ENCODE measurements at places on chromosomes 1 and 21. TPM values are rescaled to one million over a fixed set of nuclear protein-coding genes. Genes with fewer than 3 reads are reported as not detected.

DNA sequence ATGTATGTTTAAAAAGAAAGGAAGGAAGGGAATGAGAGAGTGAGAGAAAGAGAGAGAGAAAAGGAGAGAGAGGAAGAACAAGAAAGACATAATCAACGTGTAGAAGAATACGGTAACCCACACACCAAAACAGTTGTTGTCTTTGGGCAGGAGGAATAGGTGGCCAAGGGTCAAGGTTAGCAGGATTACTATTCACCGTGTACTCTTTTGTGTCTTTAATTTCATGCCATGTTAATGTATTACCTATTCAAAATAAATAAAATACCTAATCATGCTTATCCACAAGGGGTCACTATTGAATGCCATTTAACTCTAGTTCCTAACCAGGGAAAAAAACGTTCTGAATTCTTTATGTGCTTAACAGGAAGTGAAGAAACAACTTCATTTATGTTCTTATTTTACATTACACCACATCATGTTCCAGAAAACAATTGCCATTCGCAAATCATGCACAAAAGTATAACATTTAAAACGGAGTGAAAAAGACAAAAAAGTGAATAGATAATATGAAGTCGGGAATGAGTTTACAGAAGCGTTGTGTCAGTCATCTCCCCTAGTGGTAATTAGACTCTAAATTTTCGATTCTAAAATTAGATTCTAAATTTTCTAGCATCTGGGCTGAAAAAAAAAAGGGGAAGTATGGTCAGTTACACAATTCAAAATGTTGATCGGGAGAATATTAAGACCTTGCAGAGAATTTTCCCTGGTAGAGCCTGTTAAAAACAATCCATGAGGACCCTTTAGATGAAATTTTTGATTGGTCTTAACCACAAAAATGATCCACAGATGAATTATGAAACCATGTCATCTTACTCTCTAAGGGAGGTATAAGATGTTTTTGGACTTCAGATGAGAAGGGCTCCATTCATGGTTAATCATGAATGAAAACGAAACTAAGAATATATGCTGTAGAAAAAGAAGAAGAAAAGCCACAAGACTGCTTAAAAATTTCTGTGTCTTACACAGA is 700 bp upstream of the KMO start:
- no peak for DNase-seq
- H3K36me3 ChIP-seq, result no peaks in the 10 kb centered on the region
- H3K4me1 ChIP-seq, result no peaks in the 10 kb centered on the region
- H3K27ac ChIP-seq, result peak overlapping the region; percentile 3

DNA sequence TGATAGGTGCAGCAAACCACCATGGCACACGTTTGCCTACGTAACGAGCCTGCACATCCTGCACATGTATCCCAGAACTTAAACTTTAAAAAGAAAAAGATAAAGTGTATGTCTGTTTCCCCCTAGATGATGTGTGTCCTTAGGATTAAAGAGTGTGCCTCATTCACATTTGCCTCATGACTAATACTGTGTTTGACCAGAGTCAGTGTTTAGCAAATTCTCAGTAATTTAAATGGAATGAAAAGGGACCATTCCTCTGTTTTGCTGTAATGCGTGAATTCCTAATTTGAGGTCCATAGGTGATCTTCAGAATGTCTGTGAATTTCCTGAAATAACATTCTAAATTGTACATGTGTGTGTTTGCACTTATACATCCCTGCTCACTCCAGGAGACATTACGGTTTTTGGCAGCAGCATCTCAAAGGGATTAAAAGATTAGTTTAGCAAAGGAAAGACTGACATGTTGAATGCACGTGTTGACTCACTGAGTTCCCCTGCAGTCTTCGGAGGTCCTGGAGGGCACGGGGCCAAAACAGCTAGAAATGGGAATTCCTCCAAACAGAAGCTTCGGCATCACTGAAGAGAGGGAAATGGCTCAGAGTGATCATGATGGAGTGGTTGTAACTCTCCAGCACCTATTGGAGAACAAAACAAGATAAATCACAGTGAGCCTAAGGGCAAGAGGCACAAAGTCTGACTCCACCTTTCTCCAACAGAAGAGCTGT is 19.1 kb upstream of the SLC35F3 start:
- no peak overlapping the region for H3K4me3 ChIP-seq
- H3K4me1 ChIP-seq, result no peaks in the 10 kb centered on the region
- no peak for DNase-seq

- peaks cover 4% of the 10 kb centered on the region for H3K27me3 ChIP-seq
- no peak for DNase-seq
- no peaks in the 10 kb centered on the region for H3K4me1 ChIP-seq
- H3K4me3 ChIP-seq, result no peak overlapping the region
- no peaks in the 10 kb centered on the region for H3K36me3 ChIP-seq
- no peak overlapping the region for H3K27ac ChIP-seq
These were observed 6.4 kb downstream of the DSCAM start for GRCh38 chr21:40840401-40841125.

DNA sequence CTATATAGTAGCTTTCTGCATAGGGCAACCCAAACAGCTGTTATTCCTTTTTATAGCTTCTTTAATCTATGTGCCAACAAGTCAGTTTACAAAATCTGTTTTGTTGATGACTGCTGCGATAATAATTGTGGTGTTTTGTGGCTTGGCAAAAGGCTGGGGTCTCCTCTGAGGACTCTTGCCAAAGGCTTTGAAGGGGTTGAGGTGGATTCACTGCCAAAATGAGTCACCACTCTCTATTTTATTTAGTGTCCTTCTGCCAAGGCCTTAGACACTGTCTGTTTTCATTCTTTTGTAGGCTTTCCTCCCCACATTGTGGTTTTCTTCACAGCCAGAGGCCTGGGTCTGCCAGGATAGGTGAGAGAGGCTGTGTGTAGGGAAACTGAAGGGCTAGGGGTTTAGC is 161.8 kb downstream of the NFIA start:
- no peaks in the 10 kb centered on the region for H3K4me1 ChIP-seq
- H3K27ac ChIP-seq, result no peak overlapping the region
- H3K4me3 ChIP-seq, result no peak overlapping the region
- no peaks in the 10 kb centered on the region for H3K27me3 ChIP-seq

GRCh38 chr1:145983960-145984830 is 12.2 kb downstream of the TXNIP start:
- no peaks in the 10 kb centered on the region for H3K27me3 ChIP-seq
- H3K36me3 ChIP-seq, result no peaks in the 10 kb centered on the region
- H3K4me1 ChIP-seq, result peaks cover 18% of the 10 kb centered on the region
- no peak for DNase-seq
- H3K4me3 ChIP-seq, result no peak overlapping the region
- peak overlapping the region; percentile 79 for H3K27ac ChIP-seq

DNA sequence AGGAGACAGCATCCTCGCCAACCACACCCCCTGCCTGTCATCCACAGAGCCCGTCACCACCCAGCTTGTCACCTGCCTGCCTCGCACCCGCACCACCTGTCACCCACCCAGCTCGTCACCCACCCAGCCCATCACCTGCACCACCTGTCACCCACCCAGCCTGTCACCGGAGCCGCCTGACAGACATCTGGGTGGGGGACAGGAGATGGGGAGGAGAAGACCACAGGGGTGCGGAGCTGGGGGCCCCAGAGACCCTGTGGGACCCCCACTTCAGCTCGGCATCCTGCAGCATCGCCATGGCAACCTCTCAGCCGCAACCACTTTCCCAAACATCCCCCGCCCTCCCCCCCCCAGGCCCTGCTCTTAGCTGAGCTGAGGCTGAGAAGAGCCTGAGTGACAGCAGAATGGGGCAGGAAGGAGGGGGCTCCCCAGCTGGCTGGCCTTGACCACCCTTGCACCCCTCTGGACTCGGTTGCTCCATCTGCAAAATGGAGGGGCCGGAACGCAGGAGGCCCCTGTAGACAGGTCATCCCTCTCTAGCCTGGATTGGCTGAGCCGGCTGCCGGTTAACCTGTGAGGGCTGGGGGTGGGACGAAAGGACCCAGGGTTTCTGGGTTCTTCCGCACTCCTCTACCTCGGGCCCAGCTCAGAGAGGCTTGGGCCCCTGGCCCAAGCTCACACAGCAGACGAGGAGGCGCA is 11.6 kb downstream of the AHDC1 start:
- peaks cover 14% of the 10 kb centered on the region for H3K4me1 ChIP-seq
- H3K4me3 ChIP-seq, result no peak overlapping the region
- no peaks in the 10 kb centered on the region for H3K36me3 ChIP-seq
- H3K27me3 ChIP-seq, result no peaks in the 10 kb centered on the region
- H3K27ac ChIP-seq, result no peak overlapping the region
- no peak for DNase-seq

DNA sequence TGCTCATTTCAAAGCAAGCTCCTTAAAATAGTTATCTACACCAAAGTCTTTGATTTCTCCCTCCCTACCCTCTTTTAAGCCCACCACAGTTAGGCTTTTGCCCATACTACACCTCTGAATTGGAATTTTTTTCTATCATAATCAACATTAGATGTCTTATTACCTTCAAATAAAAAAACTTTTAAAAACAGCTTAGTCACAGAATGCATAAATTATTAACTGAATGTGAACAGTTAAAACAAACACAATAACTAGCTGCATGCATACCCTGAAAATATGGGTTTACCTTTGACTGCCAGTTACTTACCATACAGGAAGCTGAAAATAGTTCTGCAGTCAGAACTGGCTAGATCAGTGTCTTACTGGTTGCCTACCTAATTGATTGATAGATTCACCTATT is 210.9 kb downstream of the TGFB2 start:
- no peak overlapping the region for H3K4me3 ChIP-seq
- no peaks in the 10 kb centered on the region for H3K4me1 ChIP-seq
- H3K27ac ChIP-seq, result no peak overlapping the region
- H3K27me3 ChIP-seq, result no peaks in the 10 kb centered on the region

DNA sequence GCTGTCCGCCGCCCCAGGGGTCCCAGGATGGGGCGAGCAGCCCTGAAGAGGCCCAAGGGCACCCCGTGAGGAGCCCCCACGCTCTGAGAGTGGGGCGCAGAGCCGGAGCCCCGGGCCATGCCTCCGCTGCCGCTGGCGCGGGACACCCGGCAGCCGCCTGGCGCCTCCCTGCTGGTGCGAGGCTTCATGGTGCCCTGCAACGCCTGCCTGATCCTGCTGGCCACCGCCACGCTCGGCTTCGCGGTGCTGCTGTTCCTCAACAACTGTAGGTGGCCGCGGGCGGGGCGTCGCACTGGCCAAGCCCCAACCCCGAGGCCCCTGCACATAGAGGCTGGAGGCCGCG is 14.5 kb downstream of the AGRN start:
- H3K27me3 ChIP-seq, result peaks cover 10% of the 10 kb centered on the region
- H3K4me3 ChIP-seq, result no peak overlapping the region
- no peak overlapping the region for H3K27ac ChIP-seq
- no peaks in the 10 kb centered on the region for H3K36me3 ChIP-seq
- no peak for DNase-seq

DNA sequence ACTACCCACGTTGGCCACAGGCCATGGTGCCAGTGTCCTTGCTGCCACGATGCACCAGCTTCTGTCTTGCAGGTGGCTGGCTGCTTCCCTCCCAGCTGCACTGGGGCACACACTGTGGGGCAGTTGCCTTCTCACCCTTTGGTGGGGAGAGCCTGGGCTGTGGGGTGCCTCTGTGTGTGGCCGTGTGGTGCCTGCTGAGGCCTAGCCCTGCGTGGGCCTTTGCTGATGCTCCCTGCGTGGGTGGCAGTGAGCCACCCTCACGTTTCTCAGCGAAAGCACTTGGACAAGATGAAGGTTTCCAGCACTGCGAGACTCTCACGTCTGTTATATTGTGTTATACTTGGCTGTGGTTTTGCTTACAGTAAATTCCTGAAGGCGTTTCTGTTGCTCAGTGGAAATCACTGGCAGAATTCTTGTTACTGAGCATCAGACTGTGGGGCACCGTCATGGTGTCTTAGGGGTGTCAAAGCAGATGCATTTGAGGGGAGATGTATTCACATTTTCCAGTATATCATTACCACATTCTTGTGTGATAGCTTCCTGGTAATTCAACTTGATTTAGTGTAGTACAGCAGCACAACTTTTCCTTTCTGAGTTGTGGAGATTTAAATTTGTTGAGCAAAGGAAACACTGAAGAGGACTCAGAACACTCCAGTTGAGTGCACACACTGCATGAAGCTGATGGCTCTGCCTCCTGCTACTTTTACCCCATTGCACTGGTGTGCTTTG is 124.7 kb downstream of the PCBP3 start:
- H3K4me1 ChIP-seq, result no peaks in the 10 kb centered on the region
- no peaks in the 10 kb centered on the region for H3K36me3 ChIP-seq
- DNase-seq, result no peak

DNA sequence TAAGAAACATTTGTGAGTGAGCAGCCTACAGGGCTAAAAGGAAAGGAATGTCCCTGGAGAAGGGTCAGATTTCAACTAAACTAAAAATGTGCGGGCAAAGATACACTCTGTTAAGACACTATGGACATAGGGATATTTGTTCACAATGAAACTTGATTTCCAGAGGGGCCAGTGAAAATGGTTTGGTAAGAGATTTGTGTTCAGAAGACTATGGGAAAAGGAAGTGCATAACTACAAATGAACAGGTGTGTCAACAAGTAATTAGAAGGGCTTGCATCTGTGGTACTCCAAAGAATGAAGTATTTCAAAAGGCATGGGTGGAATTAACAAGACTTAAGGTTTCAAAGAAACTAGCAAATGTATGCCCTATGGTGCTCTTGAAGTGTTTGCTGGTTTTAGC is 60.4 kb downstream of the NME7 start:
- no peak overlapping the region for H3K4me3 ChIP-seq
- no peaks in the 10 kb centered on the region for H3K36me3 ChIP-seq
- H3K27me3 ChIP-seq, result no peaks in the 10 kb centered on the region
- DNase-seq, result no peak

GRCh38 chr1:230938924-230939368 is 39.7 kb downstream of the TTC13 start:
- H3K36me3 ChIP-seq, result no peaks in the 10 kb centered on the region
- H3K27me3 ChIP-seq, result no peaks in the 10 kb centered on the region
- H3K4me3 ChIP-seq, result no peak overlapping the region
- H3K27ac ChIP-seq, result no peak overlapping the region
- H3K4me1 ChIP-seq, result no peaks in the 10 kb centered on the region

GRCh38 chr1:44059664-44060355 is 28.5 kb upstream of the SLC6A9 start:
- no peak overlapping the region for H3K27ac ChIP-seq
- no peaks in the 10 kb centered on the region for H3K4me1 ChIP-seq
- H3K36me3 ChIP-seq, result no peaks in the 10 kb centered on the region
- peak; percentile 36 for DNase-seq
- no peaks in the 10 kb centered on the region for H3K27me3 ChIP-seq

GRCh38 chr1:224733027-224733911 is 117.2 kb downstream of the CNIH3 start:
- H3K27me3 ChIP-seq, result no peaks in the 10 kb centered on the region
- no peaks in the 10 kb centered on the region for H3K36me3 ChIP-seq
- no peak overlapping the region for H3K27ac ChIP-seq
- DNase-seq, result no peak
- no peaks in the 10 kb centered on the region for H3K4me1 ChIP-seq

GRCh38 chr1:30472526-30472925 is 250.9 kb downstream of the MATN1 start:
- H3K4me3 ChIP-seq, result no peak overlapping the region
- no peak for DNase-seq
- H3K27ac ChIP-seq, result no peak overlapping the region
- H3K36me3 ChIP-seq, result no peaks in the 10 kb centered on the region
- no peaks in the 10 kb centered on the region for H3K27me3 ChIP-seq

Gene NEK2
- total RNA-seq, result 31.2 TPM

Gene KRTAP19-8
- not detected for total RNA-seq

Gene MNDA
- 0.37 TPM for total RNA-seq

Gene ALDH9A1
- 62.3 TPM for total RNA-seq

Gene SPOCD1
- 0.45 TPM for total RNA-seq
